Stimulated activated CD8-positive, alpha-beta memory T cell treated with anti-CD3 and anti-CD28 coated beads, Interleukin-4, amount 100 ng/mL, for 4 hours (primary cell): ENCODE measurements at places on chromosomes 12 and 14.

GRCh38 chr14:69680297-69680696, 68.9 kb downstream of the SUSD6 start:
- no peak for DNase-seq

DNA sequence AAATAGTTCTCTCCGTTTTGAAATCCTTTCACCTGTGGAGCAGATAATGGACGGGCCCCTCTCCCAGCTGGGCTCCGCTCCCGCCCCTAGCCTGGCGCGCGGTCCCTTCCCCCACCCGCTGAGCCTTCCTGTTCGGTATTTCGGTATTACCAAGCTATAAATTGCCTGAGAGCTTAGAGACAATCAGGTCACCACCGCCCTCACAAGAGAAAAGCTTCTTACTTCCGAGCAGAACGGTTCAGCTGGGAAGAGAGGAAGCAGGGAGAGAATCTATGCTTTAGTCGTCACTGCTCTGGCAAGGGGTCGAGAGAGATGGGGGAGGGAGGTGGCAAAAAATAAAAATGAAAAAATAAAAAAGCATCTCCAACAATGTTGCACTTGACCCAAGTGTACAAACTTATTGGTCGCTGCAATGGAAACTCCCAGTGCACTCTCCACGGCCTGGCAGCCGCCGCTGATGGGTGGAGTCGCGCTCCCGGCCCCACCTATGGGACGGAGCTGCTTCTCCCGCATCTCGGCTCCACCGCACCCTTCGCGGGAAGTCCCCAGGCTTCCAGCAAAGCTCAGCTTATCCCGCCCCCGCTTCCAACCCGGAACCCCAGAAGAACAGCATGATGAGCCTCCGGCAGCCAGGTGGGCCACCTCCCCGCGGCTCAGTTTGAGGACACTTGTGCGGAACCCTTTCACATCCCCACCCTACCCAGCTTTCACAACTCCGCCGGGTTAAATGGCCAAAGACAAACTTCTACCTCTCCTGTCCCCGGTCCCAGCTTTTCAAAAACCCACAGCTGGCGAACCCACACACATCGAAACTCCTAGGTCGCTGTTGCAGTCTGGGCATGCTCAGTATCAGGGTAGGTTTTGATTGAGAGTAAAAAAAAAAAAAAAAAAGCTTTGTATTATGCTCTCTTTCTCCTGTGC, 832 bp upstream of the SYT1 start:
- DNase-seq: no peak

- no peak for DNase-seq
Observed at GRCh38 chr12:82862069-82862841, 175.5 kb downstream of the TMTC2 start.

DNA sequence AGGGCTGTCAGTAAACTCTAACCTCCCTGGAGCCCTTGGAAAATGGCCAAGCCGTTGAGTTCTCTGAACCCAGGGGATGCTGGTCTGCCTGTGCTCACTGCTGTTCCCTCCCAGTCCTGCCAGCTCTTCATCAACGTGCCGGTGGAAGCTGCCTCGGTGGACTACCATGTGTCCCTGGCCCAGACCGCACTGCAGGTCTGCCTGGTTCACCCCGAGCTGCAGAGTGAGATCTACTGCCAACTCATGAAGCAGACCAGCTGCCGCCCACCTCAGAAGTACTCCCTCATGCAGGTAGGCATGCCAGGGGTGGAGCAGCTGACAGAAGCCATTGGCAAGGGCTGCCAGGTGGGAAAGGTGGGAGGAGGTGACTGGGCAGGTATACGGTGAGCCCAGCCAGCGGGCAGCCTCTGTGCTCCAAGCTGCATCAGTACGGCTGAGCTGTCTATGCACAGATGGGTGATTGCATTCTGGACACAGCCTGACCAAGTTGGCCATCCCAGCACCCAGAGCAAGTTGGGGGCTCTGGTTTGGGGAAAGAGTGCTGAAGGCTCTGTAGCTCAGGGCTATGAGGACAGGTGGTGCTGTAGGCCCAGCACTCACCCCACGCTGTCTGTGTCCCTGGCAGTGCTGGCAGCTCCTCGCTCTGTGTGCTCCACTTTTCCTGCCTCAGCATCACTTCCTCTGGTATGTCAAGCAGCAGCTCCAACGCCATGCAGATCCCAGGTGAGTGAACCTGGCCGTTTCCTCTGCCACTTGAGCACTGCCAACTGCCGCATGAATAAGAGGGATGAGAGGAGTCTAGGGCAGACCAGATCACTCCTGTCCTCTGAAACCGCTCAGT, 21.9 kb downstream of the PIGH start:
- no peak for DNase-seq

GRCh38 chr12:116812238-116812637, 69.0 kb downstream of the HRK start:
- DNase-seq: no peak

DNA sequence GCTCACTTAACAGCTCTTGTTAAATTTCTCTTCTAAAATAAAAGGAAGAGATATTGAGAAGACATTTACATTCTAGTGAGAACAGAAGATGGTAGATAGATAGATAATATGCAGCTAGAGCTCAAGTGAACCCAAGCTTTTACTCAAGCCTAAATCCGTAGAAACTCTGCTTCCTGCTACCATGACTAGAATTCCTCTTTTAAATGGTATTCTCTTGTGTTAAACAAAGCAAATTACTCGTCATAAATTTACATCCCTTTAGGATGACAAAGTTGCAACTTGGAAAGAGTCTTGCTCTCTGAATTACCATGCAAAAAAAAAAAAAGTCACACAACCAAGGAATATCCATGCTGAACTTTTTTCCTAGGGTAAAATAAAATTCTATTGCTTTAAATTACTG, 160.7 kb upstream of the LRFN5 start:
- DNase-seq: no peak

GRCh38 chr14:93199031-93199430, 7.8 kb downstream of the GON7 start:
- no peak for DNase-seq

DNA sequence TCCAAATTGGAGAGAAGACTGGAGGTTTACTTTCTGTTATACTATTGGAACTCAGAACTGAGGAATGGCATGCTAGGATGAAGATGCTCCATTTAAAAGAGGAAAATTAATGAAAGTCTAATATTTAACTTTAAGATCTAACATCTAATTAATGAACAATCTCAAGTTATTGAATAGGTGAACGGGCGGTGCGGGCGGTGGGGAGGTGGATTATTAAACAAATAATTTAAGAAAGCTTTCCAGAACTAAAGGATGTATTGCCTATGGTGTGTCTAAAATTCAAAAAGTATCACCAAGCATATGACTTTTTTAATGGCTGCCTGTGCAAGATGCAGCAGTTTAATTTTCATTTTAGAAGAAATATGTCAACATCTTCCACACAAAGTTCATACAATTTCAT, 1747.1 kb upstream of the SEL1L start:
- no peak for DNase-seq

- DNase-seq: no peak
Observed at GRCh38 chr12:130847112-130847511, 8.1 kb upstream of the STX2 start.

- no peak for DNase-seq
Observed at GRCh38 chr12:115810122-115810901, 467.2 kb downstream of the MED13L start.

DNA sequence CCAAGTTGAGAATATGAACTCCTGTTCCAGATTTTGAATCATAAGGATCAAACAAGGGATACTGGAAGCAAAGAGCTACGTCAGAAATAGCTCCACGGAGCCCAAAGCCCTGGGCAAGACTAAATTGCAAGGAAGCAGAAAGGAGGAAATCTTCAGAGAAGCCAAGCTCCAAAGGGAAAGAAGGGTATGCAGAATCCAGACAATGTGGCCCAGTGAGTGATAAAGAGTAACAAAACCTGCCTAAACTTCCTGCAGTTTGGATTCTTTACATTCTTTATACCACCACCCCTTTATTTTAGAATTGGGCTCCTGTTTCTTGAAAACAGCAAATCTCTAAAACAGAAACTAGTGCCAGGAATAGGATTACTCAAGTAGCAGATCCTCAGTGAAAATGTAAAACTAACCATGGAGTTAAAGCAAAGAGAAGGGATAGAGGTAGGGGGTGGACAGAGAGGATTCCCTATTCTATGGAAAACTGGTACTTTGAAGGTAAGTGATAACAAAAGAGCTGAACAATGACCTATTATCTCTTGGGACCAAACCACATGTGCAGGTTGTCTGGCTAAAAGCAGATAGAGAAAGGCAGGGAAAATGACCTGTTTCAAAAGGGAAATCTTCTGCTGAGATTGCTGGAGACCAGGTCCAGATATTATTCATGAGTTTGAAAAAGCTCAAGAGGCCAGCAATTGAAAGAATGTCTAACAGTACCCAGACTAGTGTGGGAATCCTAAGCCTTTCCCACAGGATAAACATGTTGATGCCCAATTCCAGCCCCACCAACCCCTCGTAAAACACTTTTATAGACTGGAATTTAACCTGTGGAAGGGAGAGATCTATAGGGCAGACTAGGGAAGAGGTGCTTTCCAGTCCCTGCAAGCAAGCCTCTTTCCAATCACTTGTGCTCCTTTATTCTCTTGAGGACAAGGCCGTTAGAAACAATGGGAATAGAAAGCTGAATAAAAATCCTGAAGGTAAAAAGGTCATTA, 24.5 kb downstream of the MBIP start:
- DNase-seq: no peak

- no peak for DNase-seq
Observed at GRCh38 chr14:69880044-69880487, 850 bp downstream of the SMOC1 start.

DNA sequence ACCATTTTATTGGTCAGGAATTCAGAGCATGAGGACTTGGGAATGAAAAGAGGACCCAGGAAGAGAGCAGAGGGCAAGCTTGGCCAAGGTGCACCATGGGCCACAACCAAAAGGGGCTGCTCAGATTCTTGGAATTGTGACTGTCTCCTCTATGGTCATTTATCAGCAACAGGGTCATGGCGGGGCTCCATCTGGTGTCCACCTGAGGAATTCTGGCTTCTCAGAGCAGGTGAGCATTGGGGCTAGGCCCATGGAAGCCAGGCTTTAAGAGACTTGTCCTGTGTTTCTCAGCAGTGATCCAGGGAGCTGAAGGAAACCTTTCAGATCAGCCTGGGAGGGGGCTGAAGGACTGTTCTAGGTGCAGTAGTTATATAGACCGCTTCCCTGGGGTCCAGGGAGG, 2.6 kb upstream of the RIN3 start:
- no peak for DNase-seq

GRCh38 chr12:80189241-80189640, 89.9 kb downstream of the OTOGL start:
- no peak for DNase-seq

DNA sequence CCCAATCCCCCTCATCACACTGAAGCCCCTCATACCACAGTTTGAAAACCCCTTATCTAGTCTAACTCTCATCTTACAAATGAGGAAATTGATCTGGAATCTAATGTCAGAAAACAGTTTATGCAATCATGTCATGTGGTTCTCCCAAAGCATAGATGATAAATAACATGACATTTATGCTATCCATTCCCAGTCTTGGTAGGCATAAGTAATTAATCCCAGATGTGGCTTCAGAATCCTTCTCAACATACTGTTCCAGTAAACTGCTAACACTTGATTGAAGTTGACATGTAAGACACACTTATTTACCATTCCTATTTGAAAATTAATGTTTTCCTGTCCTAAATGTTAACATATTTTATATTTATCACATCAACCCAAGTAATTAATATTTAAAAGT, 168.7 kb downstream of the GALC start:
- no peak for DNase-seq

GRCh38 chr12:89179245-89179644, 173.1 kb downstream of the DUSP6 start:
- no peak for DNase-seq

- no peak for DNase-seq
Observed at GRCh38 chr12:67424784-67425183, 155.6 kb downstream of the CAND1 start.

GRCh38 chr14:36162267-36162666, 14.3 kb downstream of the PTCSC3 start:
- DNase-seq: no peak

DNA sequence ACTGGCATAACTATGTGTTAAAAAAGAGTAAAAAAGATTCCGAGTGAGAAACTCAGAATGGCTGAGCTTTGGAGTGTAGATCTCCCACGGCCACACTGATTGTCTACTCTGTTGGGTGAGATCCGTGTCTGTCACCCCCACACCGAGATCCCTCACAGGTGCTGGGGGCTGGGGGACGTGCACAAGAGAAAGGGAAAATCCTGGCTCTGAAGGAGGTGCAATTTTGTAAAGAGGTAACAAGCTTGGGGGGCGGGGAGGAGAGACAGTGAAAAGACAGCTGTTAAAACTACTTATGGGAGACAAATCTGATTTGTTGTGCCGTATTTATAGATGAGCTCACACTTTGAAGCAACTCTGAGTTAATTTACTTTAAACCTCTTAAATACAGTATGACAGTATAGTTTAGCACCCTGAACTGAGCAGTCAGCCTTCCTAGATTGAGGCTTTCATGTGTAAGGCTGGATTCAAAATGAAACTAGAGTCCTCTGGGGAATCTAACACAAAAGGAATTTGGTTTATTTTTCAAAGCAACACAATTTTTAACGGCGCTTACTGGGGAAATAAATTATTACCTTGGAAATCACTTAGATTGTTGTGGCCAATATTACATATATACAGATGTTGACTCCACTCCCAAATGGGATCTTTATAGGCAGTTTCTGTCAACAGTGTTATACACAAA, 167.4 kb upstream of the RGS6 start:
- DNase-seq: no peak

- no peak for DNase-seq
Observed at GRCh38 chr12:122965321-122965751, 927 bp downstream of the ABCB9 start.

DNA sequence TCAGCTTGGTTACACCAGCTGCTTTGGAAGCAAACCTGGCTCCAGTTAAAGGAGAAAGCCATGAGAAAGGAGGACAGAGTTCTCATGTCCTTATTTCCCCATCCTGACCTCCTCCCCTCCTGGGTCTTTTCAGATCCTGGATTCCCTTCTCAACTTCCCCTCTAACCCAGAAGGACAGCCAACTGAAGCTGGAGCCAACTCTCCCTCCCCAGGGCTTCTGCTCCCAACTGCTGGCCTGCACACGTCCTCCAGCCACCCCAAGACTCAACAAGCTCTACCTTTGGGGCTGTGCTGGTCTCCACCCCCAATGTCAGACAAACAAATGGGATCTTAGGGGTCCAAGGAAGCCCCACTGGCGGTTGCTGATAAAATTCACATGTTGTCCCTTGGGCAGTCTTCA, 651.1 kb upstream of the TBX3 start:
- DNase-seq: no peak

DNA sequence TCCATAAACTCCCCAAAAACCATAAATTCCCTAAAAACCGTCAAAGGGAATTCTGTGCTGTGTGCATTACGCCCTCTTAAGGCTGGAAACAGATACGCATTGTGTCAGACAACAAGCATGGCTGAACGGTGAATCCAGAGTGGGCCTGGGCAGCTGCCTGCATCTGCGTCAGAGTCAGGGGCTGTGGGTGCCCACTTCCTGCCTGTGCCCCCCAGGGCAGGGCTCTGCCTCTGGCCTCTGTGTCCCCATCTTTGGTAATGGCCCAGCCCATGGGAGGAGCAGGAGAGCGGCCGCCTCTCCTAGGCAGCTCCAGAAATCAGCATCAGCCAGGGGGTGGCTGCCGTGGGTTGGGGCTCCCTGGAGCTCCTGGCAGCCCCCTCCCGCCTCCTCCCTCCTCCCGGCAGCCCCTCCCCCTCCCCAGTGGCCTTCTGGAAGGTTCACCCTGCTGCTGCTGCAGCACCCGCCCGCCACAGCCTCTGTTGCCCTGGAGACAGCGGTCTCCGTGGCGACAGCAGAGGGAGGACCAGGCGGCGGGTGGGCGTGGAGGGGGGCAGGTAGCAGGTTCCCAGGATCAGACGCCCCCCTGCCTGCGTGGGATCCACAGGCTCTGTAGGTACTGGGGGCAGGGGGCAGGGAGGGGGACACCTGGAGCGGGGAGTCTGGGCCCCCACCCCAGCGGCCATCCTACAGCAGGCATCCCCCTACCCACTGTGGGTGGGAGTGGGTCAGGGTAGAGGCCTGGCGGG, 5.9 kb downstream of the MMP17 start:
- DNase-seq: no peak
